ENCODE measurements at places on chromosomes 11 and 22.
A peak's percentile ranks its signal among the peaks of the same experiment; 100 is the strongest.

DNA sequence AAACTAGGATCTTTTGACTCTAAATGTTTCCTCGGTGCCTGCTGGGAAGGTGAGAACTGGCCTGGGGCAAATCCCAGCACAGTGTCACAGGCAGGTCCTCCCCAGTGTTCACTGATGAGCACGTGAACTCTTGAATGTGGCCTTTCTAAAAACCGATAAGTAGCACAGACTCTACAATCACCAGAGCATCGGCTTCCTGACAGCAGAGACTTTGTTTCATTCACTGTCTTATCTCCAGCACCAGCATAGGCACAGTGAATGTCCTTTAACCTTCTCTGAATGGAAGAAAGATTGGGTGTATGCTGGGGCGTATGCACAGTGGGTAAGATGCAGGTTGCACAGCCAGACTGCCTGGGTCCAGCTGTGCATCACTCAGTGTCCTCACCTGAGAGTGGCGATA is 59.3 kb upstream of the EIF3D start:
- DNase-seq: no peak

DNA sequence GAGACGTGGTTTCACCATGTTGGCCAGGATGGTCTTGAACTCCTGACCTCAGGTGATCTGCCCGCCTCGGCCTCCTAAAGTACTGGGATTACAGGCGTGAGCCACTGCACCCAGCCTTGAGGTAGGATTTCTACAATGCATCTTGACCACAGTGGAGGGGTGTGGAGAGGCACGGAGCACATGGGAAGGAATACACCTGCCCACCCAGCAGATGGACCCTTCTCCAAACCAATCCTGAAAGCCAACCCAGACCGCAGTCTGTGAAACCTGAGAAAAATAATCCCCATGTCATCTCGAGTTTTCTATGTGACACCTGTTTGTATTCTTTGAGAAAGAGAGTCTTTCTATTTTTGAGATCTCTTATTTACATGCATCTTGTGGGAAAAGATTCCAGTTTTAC is 32.5 kb downstream of the LGR4 start:
- no peak for DNase-seq

DNA sequence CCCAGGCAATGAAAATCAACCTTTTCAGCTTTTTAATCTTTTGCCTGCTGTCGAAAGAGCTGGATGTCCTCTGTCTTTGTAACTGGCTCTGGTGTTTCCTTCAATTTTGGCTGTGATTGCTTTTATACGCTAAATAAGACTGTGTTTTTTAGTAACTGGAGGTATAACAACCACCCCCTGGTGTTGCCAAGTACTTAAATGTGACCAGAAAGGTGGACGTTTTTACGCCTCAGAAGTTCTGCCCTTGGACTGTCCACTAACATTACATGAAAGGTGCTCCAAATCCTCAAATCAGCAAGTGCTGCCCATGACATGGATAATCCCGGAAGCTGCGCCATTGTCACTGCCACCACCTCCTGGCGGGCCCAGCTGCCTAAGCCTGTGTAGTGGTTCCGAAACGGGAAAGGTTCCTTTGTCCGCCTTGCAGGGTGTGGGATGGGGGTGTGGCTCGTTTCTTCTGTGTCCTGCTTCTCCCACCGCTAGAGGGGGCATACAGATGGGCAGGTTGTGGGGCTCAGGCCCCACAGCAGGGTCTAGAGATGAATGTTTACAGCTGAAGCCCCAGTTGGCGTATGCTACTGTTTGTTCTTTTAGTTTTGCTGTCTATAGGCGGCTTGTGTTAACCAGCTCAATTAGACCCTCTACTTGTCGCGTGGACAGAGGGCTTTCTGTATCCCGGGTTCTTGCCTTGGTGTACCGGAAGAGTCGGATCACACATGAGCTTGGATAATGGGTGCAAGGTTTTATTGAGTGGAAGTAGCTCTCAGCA is 82.2 kb upstream of the SEPTIN5 start:
- DNase-seq: no peak

DNA sequence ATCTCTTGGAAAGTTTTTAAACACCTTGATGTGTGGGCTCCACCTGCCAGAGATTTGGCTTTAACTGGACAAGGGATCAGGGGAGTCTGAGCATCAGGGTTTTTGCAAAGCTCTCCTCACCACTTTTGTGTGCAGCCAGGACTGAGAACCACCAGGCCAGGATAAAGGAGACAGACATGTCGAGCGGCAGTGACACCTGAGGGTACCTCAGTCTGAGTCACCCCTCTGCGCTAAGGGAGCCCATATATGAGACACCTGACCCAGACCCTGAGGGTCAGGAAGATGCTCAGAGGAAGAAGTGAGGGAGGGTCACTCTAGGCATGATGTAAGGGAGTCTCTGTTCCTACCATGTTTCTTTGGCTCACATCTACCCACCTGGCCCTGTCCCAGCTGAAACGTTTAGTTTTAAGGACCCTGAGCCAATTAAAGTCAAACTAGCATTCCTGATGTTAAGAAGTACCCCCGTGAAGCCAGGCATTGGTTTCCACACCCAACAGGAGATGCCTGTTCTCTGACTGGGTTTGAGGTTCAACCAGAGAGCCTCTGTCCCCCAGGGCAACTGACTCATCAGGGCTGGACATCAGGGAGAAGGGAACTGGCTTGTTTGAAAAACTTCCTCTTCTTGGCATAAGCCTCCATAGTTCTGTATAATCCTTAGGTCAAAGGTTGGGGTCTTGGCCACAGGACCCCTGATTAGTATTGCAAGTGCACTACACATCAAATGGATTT is 72.4 kb upstream of the BIRC3 start:
- no peak for DNase-seq

DNA sequence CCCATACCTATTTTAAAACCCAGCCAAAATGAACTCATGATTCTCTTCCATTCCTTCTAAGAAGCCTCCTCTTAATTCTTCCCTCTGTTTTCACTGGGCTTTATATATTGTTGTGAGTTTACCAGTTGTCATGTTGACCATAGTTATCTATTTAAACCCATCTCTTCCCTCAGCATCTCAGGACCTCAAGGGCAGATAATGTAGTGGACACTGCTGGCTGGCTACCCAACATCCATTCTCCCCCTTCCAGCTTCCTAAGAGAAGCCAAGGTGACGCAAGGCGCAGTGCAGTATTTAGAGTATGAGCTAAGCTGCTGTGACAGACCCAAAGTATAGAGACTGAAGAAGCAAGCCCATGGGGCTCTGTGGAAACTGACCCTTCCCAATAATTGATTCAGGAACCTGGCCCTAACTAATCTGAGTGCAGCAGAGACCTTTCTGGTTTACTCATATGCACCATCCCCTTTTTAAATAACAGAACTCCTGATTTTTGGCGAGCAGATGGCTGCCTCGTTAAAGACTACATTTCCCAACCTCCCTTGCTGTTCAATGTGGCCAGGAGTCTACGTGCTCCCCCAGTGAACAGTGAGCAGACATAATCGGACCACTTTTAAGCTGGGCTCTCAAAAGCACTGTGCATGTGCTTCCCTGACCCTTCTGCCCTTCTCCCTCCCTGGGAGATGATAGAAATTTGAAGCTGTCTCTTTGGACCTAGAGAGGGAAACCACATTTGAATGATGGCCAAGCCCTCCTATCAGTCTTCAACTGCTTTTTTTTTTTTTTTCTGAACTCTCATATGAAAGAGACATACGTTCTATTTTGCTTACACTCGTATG is 28.1 kb upstream of the CREB3L1 start:
- DNase-seq: no peak

GRCh38 chr11:11230802-11231562 is 122.1 kb downstream of the CSNK2A3 start:
- no peak for DNase-seq

- no peak for DNase-seq
These were observed 89.0 kb upstream of the GRK3 start for GRCh38 chr22:25475257-25476022.

- no peak for DNase-seq
These were observed 11.3 kb downstream of the MAML2 start for GRCh38 chr11:96331699-96332116.

GRCh38 chr11:44755556-44756523 is 29.1 kb downstream of the TSPAN18 start:
- no peak for DNase-seq

DNA sequence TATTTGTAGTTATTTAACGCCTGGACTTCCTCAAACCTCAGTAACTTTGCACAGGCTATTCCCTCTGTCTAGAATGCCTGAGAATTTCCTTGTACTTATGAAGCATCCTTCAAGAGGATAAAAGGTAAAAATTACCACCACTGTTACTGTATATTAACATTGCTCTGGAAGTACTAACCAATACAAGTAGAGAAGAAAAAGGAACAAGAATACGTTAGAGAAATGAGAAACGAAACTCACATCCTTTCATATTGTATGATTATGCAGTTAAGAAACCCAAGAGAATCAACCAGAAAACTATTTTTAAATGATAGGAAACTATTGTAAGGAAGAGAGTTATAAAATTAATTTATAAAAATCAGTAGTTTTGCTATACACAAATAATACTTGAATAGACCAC is 48.2 kb upstream of the OR5P2 start:
- DNase-seq: no peak

- no peak for DNase-seq
These were observed 6.0 kb downstream of the MPST start for GRCh38 chr22:37025500-37026070.

DNA sequence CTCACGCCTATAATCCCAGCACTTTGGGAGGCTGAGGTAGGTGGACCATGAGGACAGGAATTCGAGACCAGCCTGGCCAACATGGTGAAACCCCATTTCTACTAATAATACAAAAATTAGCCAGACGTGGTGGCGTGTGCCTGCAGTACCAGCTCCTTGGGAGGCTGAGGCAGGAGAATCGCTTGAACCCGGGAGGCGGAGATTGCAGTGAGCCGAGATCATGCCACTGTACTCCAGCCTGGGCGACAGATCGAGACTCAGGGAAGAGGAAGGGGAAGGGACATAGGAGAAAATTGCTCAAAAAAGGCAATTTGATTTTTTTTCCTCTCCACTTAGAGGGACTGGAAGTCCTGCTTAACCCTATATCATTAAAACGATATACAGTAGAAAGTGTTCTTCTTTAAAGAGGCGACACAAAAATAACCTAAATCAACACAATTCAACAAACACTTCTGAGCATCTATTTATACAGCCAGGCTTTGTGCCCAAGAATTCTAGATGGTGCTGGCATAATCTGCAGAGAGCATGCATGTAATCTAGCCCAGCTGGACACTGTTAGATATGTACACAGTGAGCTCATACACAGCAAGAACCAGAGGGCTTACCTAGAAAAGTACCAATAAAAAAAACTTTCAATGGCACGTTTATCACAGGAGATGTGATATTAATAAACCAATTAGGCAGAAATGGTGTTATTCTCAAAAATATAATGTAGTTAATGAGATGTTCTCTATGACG is 20.9 kb upstream of the DENND5A start:
- DNase-seq: no peak

GRCh38 chr11:65498977-65499712 is at the start of gene MALAT1:
TSS of gene MALAT1 (plus strand) at chr11:65499045.
- peak; percentile 85 for DNase-seq

DNA sequence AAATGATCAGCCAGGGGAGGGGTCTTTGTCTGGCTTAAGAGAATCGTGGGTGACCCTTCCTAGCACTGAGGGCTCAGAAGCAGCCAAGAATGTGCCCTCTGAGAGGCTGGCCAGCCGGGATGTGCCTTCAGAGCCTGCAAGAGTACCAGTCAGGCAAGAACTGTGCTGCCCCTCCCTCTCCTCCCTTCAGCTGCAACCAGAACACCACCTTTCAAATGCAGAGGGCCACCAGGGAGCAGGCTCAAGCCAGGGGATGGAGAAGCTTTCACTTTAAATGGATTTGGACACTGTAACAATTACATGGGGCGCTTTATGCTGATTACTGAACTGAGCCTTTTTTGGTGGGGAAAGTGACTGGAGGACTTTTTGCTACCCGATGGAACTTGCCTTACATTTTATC is 44.9 kb upstream of the TENM4 start:
- no peak for DNase-seq

GRCh38 chr11:43931717-43932039 is 10.8 kb upstream of the C11orf96 start:
- no peak for DNase-seq

GRCh38 chr11:107711861-107712755 is at the start of gene SLN:
TSS of gene SLN (minus strand) at chr11:107712056.
- DNase-seq: no peak

GRCh38 chr22:21703684-21704316 is 31.8 kb downstream of the YPEL1 start:
- no peak for DNase-seq

- DNase-seq: peak; percentile 81
These were observed 7.9 kb downstream of the ATG16L2 start for GRCh38 chr11:72821920-72822799.

GRCh38 chr11:72735495-72736027 is 16.6 kb downstream of the ARAP1 start:
- no peak for DNase-seq

- no peak for DNase-seq
These were observed 1291.7 kb downstream of the BRD1 start for GRCh38 chr22:48535868-48536540.

GRCh38 chr11:83127310-83127637 is 29.7 kb upstream of the PCF11 start:
- no peak for DNase-seq

- no peak for DNase-seq
These were observed 125.6 kb downstream of the APIP start for GRCh38 chr11:34790620-34791019.

DNA sequence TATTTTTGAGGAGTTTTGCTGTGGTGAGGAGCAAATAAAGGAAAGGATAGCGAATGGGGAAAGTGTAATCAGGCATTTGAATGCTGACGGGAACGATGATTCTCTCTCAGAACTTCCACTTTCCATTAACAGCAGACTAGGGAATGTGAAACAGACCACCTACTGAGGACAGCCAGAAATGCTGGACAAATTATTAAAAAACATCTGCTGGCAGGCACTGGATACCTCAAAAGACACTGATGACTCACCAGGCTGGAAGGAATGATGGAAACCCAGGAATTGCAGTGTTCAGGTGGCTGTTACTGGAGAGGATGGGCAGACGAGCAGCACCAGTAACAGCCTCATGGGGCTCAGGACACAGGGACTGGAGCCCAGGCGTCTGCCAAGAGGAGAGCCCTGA is 33.4 kb downstream of the PLA2G6 start:
- no peak for DNase-seq

DNA sequence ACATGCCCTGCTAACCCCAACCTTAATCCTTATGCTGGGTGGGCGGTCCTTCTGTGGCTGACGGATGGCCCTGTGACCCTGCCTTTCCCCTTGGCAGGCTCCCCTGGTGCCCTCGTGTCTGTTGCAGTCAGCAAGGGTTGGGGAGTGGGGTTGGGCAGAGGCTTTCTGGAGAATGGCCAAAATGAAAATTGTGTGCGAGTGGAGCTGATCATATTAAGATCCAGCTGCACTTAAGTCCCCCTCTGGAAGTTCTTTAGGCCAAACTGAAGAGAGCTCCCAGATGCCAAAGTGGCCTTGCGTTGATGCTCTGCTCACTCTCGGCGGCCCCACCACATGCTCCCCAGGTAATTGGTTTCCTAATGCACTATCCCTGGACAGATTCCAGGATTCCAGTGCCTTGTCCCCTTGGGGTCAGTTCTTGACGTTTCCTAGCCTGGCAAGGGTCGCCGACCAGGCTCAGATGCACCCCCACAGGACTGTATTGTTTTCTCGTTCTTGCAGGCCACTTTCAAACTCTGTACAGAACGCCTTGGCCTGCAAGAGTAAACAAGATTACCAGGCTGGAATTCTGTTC is 16.4 kb upstream of the C11orf96 start:
- no peak for DNase-seq

Data from stimulated activated CD8-positive, alpha-beta memory T cell treated with anti-CD3 and anti-CD28 coated beads, Interleukin-2, amount 100 ng/mL, for 48 hours (primary cell).